Eye (tissue), 1 donor: ENCODE measurements at places on chromosomes 6 and 20.

DNA sequence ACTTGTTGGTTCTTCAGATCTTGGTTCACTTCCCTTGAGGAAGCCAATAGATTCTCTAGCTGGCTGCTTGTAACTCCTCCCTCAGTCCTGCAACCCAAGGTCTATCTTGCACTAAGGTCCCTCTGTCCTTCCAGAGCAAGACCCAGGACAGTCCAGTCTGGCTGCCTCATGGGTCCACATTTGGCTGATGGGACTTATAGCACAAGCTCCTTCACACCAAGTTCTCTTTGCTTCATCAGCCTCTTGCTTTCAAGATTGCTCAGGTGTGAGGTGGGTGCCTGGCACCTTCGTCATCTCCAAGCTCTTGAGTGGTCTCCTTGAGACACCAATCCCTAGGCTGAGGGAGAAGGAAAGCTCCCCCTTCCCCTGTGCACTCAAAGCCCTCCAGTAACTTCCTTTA lies 28.3 kb downstream of the NSFL1C start:
- DNase-seq, result no peak

- no peak for DNase-seq
These were observed 651.8 kb downstream of the QKI start for GRCh38 chr6:164066335-164066734.

GRCh38 chr6:162217811-162218493 lies 509.6 kb downstream of the PRKN start:
- DNase-seq, result no peak

DNA sequence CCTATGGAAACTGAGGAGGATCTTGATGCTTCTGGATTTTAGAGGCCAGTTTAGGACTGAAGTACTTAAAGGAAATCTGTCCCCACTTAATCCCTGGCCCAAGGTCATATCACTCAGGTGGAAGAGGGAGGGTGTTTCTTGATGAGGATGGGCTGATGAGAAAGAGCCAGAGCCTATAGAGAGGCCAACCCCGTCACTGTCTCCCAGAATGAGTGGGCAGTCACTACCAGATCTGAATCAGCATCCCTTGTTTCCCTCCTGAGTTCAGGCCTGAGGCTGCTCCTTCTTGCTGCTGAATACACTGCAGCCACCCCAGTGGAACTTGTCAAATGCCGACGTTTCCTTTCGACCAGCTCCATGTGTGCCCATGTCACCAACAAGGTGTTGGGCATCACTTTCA lies 14.8 kb downstream of the ARMC12 start:
- DNase-seq, result no peak

DNA sequence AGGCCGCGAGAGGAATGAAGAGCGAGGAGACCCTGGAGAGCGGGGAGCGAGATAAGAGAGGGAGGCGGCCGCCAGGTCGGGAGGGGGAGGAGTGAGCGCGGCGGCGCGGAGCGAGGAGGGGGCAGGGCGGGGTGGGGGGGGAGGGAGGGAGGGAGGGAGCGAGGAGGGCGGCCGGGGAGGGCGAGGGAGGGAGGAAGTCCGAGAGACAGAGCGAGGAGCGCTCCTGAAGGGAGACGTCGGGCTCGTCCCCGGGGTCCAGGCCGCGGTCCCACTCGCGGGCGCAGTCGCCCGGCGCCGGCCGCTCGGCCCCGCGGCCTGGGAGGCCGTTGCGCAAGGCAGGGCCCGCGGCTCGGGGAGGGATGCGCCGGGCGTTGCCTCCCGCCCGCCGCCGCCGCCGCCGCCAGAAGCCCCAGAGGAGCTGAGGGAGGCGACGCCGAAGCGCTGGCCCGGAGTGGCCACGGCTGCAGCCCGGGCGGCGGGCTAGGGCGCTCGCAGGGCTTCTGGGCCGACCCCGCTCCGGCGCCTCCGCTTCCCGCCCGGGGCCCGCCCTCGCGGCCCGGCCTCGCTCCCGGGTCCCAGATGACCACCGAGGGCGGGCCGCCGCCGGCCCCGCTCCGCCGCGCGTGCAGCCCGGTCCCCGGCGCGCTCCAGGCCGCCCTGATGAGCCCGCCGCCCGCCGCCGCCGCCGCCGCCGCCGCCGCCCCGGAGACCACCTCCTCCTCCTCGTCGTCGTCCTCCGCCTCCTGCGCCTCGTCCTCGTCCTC lies at the start of gene FOXF2:
Gene FOXF2, plus strand, starts transcription at position 208 of the 764 bp plus-strand sequence. Its CDS starts 372 bp downstream, at position 580.
- DNase-seq, result peak; percentile 35

GRCh38 chr6:37287519-37288157 lies 29.7 kb upstream of the TMEM217 start:
- DNase-seq, result no peak

DNA sequence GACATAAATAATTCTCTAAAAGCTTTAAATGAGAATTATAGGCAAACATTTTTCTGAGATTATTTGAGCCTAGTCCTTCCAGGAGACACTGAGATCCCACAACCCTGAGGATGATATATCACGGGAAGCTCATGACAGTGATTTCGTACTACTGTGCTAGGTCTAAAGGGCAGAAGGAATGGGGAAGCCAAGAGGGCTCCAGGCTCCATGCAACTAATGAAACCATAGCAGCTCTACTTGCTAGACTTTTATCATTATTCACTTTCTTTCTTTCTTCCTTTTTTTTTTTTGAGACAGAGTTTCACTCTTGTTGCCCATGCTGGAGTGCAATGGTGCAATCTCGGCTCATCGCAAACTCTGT lies 57.3 kb upstream of the SGK1 start:
- DNase-seq, result no peak

- peak; percentile 56 for DNase-seq
These were observed 12.2 kb upstream of the SERPINB1 start for GRCh38 chr6:2853769-2854395.

DNA sequence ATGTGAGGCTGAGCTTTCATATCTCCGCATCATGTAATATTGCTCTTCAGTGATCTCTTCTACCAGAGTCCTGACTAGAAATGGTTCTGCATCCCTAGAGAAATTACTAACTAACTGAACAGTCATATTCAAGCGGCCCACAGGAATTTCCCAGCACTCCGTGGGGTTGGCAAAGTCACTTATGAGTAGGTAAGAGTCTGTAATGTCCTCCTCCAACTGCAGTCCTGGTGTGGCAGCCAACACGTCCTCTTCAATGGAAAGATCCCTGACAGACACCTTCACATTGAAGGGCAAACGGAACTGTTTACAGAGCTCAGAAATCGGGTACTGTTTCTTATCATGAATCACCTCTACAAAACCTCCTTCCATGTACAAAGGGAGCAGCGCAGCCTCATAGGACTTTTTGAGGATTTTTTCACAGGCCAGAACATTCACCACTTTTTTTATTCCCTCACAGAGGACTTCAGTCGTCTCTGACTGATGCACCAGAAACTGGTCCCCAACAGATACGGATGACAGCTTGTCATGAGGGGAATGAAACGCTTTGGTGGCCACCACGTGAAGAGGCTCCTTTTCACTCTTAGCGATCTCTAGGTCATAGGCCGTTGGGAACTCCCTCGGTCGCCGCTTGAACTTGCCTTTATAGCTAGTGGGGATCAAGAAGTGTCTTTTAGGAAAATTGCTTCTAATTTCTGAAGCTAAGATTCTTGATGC lies 87.7 kb downstream of the THEMIS start:
- no peak for DNase-seq

- peak; percentile 35 for DNase-seq
These were observed 133.2 kb downstream of the MRPL14 start for GRCh38 chr6:43993881-43994523.

DNA sequence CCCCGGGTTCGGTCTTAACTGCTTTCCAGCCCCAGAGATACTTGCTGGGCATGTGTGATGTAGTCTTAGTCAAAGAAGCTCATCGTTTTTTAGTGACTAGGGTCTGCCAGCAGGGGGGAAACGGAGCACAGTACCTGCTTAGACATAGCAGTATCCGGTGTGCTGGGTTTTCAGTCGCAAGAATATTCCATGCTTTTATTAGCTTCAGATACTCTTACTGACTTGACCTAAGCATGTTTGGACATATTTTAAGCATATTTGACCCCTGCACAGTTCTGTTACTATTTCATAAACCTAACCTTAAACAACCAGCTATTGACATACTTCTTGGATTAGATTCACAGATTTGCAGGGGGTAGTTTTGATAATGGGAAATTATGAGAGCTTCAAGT lies 3.0 kb downstream of the E2F3 start:
- no peak for DNase-seq

DNA sequence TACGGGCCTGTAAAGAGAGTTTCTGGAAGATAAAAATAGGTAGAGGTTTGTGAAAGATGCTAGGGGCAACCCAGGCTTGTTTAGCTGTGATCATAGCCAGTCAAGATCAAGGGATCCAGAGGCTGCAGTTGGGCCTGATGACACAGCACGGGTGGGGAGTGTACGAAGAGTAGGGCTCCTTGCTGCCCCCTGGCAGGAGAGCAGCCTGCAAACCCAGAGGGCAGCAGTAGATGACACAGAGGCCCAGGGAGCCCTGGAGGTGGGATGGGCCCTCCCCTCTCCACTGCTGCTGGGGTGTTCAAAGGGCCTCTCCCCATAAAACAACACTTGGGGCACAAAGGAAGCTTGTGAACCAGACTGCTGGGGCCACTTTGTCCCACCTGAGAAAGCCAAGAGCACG lies 47.2 kb downstream of the VEGFA start:
- DNase-seq, result no peak

GRCh38 chr6:87909849-87910248 lies 137.8 kb upstream of the SPACA1 start:
- DNase-seq, result no peak

- DNase-seq, result peak; percentile 25
These were observed 125.4 kb downstream of the OPRM1 start for GRCh38 chr6:154164397-154164796.

DNA sequence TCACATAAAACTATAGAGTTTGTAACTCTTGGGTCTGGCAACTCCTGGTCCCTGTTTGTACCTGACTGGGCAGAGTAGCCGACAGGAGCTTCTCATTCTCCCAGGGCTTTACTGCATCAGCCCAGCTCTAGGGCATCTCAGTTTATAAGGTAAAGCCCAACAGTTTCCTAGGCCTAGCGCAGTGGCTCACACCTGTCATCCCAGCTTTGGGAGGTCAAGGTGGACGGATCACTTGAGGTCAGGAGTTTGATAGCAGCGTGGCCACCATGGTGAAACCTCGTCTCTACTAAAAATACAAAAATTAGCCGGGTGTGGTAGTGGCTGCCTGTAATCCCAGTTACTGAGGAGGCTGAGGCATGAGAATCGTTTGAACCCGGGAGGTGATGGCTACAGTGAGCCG lies 47.8 kb downstream of the ATP9A start:
- no peak for DNase-seq

GRCh38 chr20:53381568-53382262 lies 211.9 kb downstream of the ZNF217 start:
- no peak for DNase-seq

DNA sequence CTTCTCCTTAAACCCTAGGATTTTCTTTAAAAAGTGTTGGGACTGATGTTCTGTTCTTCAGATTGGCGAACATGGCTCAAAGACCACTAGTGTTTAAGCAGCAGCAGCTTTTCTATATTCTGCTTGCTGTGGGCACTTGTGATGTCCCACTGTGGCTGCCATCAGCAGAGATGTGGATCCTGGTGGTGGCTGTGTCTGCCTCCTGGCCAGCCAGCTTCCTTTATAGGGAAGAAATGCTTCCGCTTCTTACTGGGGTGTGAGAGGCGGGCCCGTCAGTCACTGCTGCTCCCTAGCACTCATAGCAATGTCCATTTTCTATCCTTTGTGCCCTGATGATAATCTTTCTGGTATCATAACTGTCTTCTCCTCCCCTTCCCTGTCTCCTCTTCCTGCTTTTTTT lies 66.7 kb upstream of the ESR1 start:
- DNase-seq, result no peak

DNA sequence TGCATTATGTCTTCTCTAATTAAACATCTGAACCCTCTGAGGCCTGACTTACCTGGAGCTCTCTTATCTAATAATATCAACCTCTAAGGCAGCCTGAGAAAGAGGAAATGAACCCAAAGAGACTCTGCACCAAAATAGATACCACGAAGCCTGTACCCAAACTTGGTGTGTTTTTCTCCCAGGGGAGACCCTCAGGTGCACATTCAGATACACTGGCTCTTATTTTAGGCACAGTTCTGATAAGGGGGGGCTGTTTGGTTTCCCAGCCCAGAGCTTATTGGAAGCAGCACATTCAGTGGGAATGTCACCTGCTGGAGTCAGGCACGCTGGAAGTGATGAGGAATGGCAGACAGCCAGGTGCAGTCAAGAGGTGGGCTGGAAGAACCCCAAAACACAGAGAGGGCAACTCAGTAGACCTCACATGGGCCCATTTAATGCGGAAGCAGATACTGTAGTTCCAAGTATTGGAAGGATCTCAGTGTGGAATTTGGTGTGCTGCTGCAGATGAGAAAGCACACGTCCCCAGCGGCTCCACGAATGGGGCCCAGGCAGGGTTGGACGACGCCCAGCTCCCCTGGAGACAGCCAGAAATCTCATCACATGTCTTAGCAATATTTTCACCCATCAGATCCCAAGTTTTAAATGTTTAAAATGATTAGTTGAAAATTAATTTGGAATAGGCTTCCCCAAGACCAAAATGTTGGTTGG lies 9.7 kb upstream of the CCR6 start:
- DNase-seq, result no peak

- DNase-seq, result no peak
These were observed 1.7 kb downstream of the ZUP1 start for GRCh38 chr6:116666869-116667268.

GRCh38 chr20:8399947-8400346 lies 267.9 kb downstream of the PLCB1 start:
- no peak for DNase-seq

- no peak for DNase-seq
These were observed 32.8 kb downstream of the SASH1 start for GRCh38 chr6:148375401-148375800.

GRCh38 chr6:16157909-16158308 lies 29.0 kb downstream of the MYLIP start:
- peak; percentile 52 for DNase-seq

DNA sequence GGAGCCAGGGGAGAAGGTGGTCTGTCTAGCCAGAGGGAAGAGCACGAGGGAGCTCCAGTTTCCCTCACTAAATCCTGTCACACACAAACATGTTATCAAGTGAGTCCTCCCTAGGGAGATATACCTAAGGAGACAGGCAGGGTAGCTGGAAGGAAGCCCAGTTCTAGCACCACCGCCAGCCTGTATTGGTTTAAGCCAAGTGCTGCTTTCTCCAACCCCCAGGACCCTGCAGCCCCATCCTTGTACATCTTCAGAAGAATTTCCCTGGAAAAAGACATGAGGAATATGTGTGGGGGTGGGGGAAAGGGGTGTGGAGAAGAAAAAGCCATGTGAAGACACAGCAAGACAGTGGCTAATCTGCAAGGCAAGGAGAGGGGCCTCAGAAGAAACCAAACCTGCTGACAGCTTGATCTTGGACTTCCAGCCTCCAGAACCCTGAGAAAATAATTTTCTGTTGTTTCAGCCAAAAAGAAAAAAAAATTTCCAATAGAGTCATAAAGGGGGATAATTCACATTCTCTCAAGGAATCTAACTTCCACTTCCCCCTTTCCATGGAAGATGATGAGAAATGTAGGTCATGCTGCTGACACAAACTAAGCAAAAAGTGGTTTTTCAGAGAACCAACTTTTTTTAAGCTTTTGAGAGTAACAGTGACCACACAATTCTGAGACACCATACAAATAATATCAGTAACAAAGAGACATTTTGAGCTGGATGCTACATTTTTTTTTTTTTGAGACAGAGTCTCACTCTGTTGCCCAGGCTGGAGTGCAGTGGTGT lies 103.2 kb upstream of the PRDM1 start:
- no peak for DNase-seq

- DNase-seq, result peak; percentile 78
These were observed 49.2 kb upstream of the MAP7 start for GRCh38 chr6:136599329-136600011.

- DNase-seq, result no peak
These were observed 81.3 kb upstream of the NT5E start for GRCh38 chr6:85368631-85369030.
